Activated CD8-positive, alpha-beta memory T cell treated with anti-CD3 and anti-CD28 coated beads for 1 hour (primary cell): ENCODE measurements at places on chromosomes 2 and 18.

- DNase-seq: no peak
Measured at GRCh38 chr2:201058914-201059313, 12.6 kb downstream of the HYCC2 start.

DNA sequence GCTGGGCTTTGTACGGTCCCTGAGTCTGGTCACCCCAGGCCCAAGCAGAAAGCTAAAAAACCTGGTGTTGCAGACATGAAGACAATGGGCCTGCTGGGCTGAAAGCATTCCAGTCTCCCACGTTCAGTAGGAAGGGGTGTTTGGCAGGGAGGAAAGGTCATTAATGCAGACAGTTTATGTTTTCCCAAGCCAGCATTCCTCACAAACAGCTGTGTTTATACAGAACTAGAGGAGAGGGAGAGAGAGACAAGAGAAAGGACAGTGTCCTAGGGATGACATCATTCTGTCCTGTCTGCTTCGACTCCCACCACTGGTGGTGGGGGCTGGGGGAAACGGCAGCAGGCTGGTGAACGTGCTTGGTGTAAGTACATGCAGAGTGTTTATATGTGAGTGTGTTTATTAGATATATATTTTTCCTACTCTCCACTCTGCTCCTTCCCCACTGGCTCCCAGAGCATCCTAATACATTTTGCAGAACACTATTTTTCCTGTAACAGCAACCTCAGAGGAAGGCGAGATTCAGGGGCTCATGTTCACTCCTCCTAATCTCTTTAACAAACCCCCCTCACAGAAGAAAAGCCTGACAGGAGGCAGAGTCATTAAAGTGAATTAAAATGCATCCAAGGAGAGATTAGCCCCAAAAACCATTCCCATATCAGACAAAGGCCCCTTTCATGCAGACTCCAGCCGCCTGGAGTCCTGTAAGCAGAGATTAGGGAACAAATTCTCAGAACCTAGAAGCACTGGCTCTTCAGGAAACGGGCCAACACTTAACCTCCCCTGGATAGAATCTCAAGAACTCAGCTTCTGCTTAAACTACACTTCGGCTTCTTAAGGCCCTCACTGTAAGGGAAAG is 380.4 kb downstream of the TNS1 start:
- no peak for DNase-seq

- DNase-seq: no peak
Measured at GRCh38 chr2:232076736-232077135, 115.2 kb downstream of the DIS3L2 start.

DNA sequence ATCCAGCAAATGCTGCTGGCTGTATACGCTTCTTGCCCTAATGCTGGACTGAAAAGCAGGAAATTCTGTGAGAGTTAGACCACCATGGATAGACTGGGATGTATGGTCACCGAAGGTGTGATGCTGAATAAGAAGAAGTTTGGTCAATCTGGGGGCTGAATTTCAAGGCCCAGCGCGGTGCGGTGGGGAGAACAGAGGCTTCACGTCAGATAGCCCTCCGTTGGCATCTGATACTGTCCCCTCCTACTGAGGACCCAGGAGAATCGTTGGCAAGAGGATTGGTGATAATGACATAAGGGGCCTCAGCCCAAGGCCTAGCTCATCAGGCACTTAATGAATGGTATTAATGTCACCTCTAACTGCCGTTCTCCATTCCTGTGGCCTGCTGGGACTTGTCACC is 97.3 kb upstream of the ST3GAL5 start:
- DNase-seq: no peak

- DNase-seq: no peak
Measured at GRCh38 chr2:198417836-198418235, 613.4 kb downstream of the PLCL1 start.

- no peak for DNase-seq
Measured at GRCh38 chr2:55916473-55917049, 7.0 kb downstream of the EFEMP1 start.

DNA sequence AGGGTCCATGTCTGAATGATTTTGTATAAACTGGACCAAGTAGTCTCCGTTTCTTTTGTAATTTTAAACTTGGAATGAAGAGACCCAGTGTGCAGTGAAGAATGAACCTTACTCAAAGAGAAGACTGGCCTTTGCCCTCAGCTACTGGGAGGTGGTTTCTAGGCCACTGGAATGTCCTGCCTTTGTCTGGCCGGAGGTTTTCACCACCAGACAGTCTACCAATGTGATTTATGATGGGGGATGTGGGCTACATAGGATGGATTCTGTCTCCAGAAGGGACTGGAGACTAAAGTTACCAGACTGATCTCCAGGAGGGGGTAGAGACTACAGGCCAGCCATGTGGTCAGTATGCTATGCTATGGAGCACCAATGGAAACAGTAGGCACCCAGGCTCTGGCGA is 42.8 kb upstream of the RAB31 start:
- DNase-seq: no peak

GRCh38 chr2:180730976-180731375 is 249.4 kb upstream of the UBE2E3 start:
- DNase-seq: no peak

- DNase-seq: no peak
Measured at GRCh38 chr2:10372203-10372861, 69.6 kb downstream of the HPCAL1 start.

GRCh38 chr2:50066873-50067272 is 912.6 kb upstream of the FSHR start:
- no peak for DNase-seq

GRCh38 chr2:190668892-190669291 is 20.0 kb downstream of the NAB1 start:
- DNase-seq: no peak

- DNase-seq: no peak
Measured at GRCh38 chr18:51053814-51054213, 23.8 kb downstream of the SMAD4 start.

DNA sequence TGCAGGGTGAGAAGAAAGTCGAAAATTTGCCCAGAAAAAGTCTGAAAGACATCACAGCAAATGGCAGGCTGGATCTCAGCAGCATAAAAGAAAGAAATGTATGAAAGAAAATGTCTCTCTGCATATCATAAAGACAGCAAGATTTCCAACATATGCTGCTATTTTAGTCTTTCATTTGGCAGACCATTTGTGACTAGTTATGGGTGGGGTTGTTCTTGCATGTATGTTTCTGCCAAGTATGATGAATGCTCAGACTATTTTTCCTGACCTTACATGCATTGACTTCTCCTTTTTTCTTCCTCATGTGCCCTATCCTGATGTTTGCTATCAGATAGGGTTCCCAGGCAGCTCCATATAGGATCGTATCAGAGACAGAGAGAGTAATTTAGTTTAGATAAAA is 58.5 kb upstream of the PARD3B start:
- DNase-seq: no peak

DNA sequence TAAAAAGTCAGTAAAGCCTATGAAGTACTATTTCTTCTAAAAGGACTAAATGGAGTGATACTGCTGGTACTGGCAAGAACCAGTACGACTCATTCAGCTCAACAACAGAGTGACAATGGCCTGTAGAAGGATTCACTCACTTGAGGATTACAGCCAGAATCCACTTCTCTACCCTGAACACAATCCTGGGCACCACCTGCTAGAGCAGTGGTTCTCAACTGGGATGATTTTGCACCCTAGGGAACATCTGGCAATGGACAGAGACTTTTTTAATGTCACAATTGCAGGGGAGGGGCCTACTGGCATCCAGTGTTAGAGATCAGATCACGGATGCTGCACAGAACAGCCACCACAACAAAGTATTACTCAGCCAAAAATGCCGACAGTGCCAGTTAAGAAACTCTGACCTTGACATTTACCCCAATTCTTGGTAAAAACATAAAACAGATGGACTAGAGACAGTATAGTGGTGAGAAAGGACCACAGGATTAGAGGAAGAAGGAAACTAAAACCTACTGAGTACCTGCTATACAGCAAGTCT is 5.0 kb downstream of the SPIRE1 start:
- no peak for DNase-seq

DNA sequence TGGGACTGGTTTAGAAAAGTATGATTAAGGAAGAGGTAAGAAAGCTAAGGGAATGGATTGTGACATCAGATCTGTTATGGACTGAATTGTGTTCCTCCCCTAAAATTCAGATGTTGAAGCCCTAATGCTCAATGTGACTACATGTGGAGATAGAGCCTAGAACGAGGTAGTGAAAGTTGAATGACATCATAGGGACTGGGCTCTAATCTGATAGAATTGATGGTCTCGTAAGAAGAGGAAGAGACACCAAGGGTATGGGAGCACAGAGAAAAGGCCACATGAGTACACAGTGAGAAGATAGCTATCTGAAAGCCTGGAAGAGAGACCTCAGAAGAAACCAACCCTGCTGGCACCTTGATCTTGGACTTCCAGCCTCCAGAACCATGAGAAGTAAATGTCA is 178.3 kb downstream of the TRIB2 start:
- no peak for DNase-seq
